ENCODE measurements at places on chromosomes 5 and 9.

GRCh38 chr5:1400211-1400855 lies 44.9 kb downstream of the SLC6A3 start:
- H3K36me3 ChIP-seq = no peaks in the 10 kb centered on the region
- no peaks in the 10 kb centered on the region for H3K27me3 ChIP-seq
- DNase-seq = no peak
- no peaks in the 10 kb centered on the region for H3K4me1 ChIP-seq

DNA sequence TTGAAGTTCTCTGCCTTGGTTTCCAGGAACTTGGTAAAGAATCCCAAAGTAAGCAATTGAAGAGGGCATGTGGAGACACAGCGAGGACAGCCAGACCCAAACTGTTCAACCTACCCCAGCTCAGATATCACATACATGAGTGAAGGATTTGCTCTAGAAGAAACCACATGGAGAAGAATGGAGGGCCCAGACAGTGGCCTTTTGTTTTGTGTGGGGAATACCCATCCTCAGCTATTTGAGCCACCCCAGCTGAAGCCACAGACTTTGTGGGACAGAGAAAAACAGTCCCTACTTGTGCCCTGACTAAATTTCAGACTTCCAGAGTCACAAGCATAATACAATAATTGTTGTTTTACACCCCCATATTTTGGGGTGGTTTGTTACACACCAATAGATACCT lies 387.1 kb downstream of the ZSWIM6 start:
- no peak for DNase-seq
- H3K4me3 ChIP-seq = no peak overlapping the region
- H3K4me1 ChIP-seq = no peaks in the 10 kb centered on the region
- H3K36me3 ChIP-seq = no peaks in the 10 kb centered on the region

DNA sequence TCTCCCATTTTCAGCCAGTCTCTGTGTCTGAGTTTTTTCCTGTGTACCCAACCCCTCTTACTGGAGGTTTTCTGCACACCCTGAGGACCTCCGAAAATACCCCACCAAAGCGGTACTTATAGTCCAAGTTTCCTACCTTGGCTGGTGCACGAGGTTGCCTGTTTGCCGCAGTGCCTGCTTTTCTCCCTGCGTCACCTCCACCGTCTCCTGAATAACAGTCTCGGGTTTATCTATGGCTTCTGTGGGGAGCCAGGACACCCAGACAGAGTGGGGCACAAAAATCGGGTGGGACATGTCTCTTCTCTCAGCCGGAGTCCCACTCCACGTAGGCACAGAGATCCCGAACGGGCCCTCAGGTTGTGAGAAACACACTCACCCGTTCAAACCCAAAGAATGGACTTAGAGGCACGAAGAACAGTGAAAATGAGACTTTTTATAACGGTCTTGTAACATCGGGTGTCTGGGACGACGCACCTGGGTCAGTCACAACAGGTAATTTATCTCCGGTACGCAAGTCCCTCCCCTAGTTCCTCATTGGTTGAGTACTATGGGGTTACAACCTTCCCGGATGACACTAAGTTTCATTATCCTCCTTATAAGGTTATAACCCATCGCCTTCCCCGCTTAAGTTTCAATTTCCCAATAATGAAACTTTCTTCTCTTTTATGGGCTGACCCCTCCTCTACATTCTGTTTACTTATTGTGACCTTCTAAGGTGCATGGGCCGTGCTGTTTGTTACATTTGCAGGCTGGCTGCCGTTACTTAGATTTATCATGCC lies 970.2 kb upstream of the COX7C start:
- no peak overlapping the region for H3K27ac ChIP-seq
- H3K36me3 ChIP-seq = no peaks in the 10 kb centered on the region
- no peaks in the 10 kb centered on the region for H3K27me3 ChIP-seq
- no peak for DNase-seq
- no peak overlapping the region for H3K4me3 ChIP-seq

GRCh38 chr5:8613078-8613685 lies 744.2 kb downstream of the MTRR start:
- no peak overlapping the region for H3K27ac ChIP-seq
- H3K4me3 ChIP-seq = no peak overlapping the region
- DNase-seq = no peak
- no peaks in the 10 kb centered on the region for H3K36me3 ChIP-seq
- H3K4me1 ChIP-seq = no peaks in the 10 kb centered on the region

DNA sequence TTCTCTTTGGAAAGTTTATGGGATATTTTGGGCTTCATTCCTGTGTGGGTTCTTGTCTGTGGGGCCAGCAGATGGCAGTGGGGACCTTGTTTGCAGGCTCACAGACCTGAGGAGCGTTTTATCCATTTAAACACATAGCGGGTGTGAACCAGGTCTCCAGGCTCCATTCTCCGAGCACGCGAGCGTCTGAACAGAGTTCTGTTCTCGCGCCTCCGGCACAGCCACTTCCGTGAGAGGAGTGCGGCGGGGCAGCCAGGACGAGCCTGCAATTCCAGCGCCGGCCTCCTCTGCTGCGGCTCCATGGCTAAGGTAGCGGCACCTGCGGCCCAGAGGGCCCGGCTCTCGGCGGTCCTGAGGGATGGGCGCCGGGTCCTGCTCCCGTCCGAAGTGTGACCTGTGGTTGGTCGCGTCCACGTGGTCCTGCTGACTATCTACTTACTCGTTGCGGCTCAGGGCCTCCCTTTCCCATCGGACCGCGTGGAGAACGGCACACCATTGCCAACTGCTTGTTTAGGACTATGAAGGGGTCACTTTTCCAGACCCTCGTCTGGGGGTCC lies 7.3 kb downstream of the NRARP start:
- no peak overlapping the region for H3K27ac ChIP-seq
- no peak for DNase-seq
- H3K36me3 ChIP-seq = no peaks in the 10 kb centered on the region
- peaks cover 31% of the 10 kb centered on the region for H3K4me1 ChIP-seq

- no peaks in the 10 kb centered on the region for H3K4me1 ChIP-seq
- no peaks in the 10 kb centered on the region for H3K36me3 ChIP-seq
- H3K27ac ChIP-seq = no peak overlapping the region
- no peak overlapping the region for H3K4me3 ChIP-seq
- DNase-seq = no peak
Measured at GRCh38 chr9:5571629-5572232, 57.2 kb upstream of the RIC1 start.
